ENCODE measurements at places on chromosomes 11 and 22.

- no peak for DNase-seq
Observed at GRCh38 chr22:31853736-31854495, 90.4 kb upstream of the YWHAH start.

GRCh38 chr11:103077554-103077953 is 14.4 kb downstream of the DCUN1D5 start:
- DNase-seq = no peak

GRCh38 chr11:35488117-35488516 is 37.3 kb downstream of the PAMR1 start:
- DNase-seq = no peak

GRCh38 chr11:131425285-131425684 is 54.9 kb downstream of the NTM start:
- DNase-seq = no peak

- no peak for DNase-seq
Observed at GRCh38 chr11:2348986-2349385, 28.1 kb upstream of the CD81 start.

GRCh38 chr11:2136209-2136951 is 2.8 kb downstream of the IGF2 start:
- DNase-seq = no peak

- DNase-seq = peak; percentile 48
Observed at GRCh38 chr11:7657306-7658025, 15.8 kb downstream of the CYB5R2 start.

DNA sequence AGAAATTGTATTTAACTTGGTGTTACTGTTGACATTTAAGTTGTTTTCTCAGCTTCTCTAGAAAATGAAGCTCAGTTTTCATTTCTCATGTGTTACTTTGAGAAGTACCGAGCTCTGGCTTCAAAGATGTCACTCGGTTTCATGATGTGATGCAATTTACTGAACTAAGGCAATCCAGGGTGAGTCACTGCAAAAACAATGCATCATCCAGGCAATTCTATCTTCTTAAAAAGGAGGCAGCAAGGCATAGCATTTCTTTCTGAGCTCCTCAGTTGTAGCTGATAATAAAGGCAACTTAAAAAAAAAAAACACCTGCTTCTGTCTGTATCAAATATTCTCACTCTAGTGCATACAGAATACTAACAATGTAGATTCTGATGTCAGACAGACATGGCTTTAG is 91.1 kb upstream of the KCNA4 start:
- no peak for DNase-seq

DNA sequence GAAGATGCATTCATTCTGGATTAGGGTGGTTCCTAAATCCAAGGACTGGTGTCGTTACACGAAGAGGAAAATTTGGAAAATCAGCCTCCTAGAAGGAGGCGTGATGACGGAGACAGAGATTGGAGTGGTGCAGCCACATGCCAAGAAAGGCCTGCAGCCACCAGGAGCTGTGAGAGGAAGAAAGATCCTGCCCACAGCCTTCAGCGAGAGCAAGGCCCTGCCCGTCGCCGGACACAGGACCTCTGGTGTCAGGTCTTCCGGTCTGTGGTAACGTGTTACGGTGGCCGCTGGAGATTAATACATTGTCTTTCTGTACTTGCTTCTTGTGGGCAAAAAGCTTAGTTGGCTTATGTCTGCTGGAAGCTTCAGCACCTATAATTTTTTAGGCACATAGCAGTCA is 1045.8 kb downstream of the BRD1 start:
- no peak for DNase-seq

DNA sequence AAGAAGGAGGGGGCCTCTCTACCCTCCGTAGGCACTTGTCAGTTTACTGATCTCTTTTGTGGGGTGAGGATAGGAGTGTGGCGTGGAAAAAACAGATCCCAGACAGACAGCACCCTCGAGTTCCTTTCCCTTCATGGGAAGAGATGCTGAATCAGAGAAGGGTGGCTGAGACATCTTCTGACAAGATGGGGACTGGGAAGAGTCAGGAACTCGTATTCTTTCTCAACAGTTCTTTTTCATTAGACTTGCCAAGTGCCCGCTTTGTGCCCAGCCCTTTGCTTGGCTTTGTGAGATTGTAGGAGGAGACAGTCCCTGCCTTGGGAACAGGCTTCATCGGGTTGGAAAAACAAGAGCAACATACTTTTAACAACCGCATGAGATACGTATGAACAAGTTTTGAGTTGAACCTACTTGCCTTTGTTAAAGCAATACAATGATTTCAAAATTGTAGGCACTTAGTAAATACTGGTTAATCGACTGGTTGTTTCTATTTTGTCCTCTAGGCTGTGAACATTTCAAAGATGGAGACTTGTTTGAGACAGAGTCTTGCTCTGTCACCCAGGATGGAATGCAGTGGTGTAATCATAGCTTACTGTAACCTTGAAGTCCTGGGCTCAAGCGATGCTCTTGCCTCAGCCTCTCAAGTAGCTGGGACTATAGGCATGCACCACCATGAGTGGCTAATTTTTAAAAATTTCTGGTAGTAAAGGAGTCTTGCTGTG is 1.1 kb downstream of the RRM1 start:
- no peak for DNase-seq

GRCh38 chr11:65843811-65844210 is 10.0 kb downstream of the SNX32 start:
- no peak for DNase-seq

DNA sequence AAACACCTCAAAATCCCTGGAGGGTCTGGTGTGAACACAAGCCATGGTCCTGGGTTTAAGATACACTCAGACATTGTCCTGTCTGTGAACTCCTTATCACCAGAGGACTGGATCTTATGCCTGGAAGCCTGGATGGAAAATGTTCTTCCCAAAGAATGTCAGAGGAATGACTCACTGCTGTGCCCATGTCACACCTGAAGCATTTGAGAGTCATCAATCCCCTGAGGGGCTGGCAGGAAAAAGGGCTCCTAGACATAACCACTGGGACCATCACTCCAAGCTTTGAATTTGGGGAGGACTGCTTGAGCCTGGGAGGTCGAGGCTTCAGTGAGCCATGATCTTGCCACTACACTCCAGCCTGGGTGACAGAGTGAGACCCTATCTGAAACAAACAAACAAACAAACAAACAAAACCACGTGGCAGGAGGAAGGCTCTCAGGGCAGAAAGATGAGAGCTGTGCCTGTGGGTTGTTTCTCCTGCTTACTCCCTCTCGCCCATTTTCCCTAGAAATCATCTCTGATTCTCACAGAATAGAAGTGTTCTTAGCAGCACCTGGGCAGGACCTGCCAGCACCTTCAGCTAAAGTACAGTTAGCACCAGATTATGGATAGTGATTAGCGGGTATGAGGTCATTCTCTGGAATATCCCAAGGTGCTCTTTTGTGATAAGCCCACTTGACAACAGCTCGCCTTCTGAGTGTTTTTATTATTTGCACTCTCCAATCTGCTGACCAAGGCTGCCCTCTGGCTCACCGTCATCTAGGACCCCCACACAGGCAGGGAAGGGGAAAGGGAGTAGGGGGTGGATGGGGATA is 11.9 kb upstream of the PRG2 start:
- no peak for DNase-seq

GRCh38 chr11:45473341-45473895 is 187.3 kb upstream of the SYT13 start:
- no peak for DNase-seq

DNA sequence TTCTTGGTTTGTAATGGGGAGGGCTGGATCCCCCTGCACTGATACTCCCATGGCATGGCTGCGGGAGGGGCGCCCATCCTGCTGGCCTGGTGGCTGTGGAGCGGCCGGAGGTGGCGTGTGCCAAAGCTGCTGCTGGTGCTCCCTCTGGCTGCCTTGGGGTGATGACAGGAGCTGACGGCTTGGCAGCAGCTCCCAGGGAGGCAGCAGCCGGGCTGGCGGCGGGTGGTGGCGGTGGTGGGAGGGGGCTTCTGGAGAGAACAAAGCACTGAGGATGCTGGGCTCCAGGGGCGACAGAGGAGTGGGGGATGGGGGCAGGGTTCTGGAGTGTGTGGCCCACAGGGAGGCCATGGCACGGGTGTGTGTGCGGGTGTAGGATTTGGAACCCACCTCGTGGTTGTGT is 11.4 kb upstream of the MPPED1 start:
- DNase-seq = no peak

DNA sequence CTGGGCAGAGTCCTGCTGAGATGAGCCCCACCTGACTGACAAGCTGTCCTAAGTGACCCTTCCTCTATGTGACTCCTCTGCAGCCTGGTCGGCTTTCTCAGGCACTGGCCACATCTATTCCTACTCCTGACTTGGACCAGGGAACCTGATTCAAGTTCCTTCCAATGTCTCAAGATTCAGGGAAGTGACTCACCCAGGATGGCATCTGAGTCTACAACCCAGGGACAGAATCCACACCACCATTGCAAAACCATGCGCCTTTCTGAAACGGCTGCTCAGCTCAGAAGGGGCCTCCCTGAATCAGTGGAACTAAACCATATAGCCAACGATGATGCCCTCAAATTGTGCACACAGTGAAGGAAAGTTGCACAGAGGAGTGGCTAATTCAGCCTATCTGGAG is 63.9 kb upstream of the CSNK2A3 start:
- DNase-seq = no peak
